ENCODE measurements at places on chromosomes 2 and 18. TPM values are rescaled to one million over a fixed set of nuclear protein-coding genes. Genes with fewer than 3 reads are reported as not detected.

SERPINB7 gene
- total RNA-seq = 0.21 TPM

SLC19A3 gene
- total RNA-seq = 1.6 TPM

CCDC141 gene
- 0.13 TPM for total RNA-seq

TFPI gene
- 15.3 TPM for total RNA-seq

L3MBTL4 gene
- total RNA-seq = 2.2 TPM

TRIM43 gene
- not detected for total RNA-seq

HOXD1 gene
- total RNA-seq = 10.3 TPM

AMER3 gene
- not detected for total RNA-seq

SYT4 gene
- not detected for total RNA-seq

LIPG gene
- not detected for total RNA-seq

ACTR3 gene
- total RNA-seq = 218 TPM

OTOF gene
- total RNA-seq = not detected

TMEM237 gene
- total RNA-seq = 25.0 TPM

VWC2L gene
- total RNA-seq = not detected

MTCL1 gene
- 6.6 TPM for total RNA-seq

AQP4 gene
- not detected for total RNA-seq

STAT1 gene
- total RNA-seq = 36.8 TPM

RBM43 gene
- total RNA-seq = 4.9 TPM

UGT1A8 gene
- total RNA-seq = not detected

UGT1A4 gene
- total RNA-seq = not detected

EVX2 gene
- not detected for total RNA-seq

FTCDNL1 gene
- 5.6 TPM for total RNA-seq

CDH2 gene
- total RNA-seq = 0.24 TPM
